Stimulated activated CD8-positive, alpha-beta memory T cell treated with anti-CD3 and anti-CD28 coated beads, Interleukin-2, amount 100 ng/mL, for 1 hour (primary cell): ENCODE measurements at places on chromosomes 5 and 9.

DNA sequence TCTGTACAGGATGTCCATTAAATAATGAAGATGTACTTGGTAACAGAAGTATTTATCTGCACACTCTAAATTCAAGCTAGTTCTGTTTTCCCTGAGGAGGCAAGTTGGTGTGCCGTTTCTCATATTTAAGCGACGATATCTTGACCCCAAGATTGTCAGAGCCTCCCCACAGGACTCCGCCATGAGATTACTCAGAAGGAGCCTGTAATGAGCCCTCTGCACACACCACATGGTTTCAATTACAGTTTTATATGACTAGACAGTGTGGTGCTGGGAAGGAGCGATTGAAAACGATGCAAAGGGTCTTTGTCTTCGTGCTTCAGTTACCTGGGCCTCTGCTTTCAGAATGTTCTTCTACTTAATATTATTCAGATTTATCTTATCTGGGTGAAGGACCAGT is 840.4 kb upstream of the WWC1 start:
- no peak for DNase-seq

GRCh38 chr5:144820278-144820677 is 649.6 kb downstream of the KCTD16 start:
- DNase-seq, result no peak

DNA sequence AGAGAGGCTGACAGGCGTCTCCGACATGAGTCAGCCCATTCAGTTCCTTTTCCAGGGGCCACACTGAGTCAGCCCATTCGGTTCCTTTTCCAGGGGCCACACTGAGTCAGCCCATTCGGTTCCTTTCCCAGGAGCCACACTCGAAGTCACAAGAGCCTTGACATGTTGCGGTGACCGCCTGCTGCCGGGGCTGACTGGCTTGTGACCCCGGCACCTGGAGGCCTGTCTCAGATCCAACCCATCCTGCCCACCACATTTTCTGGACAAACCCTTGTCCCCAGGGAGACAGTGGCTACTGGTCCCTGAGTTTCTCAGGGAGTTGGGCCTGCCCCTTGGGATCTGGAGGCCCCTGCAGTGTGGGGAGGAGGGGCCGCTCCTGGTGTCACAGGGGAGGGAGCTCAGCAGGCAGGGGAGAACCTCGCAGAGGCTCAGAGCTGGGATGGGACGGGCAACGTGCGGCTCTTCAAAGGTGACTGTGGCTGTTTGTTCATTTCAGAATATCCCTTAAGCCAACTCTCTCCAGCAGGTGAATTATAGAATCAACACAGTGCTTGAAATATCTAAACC is 40.5 kb upstream of the LPCAT1 start:
- no peak for DNase-seq

- DNase-seq, result no peak
Observed at GRCh38 chr9:15262581-15262980, 44.4 kb downstream of the TTC39B start.

- DNase-seq, result no peak
Observed at GRCh38 chr5:110177729-110178128, 488.0 kb downstream of the MAN2A1 start.

DNA sequence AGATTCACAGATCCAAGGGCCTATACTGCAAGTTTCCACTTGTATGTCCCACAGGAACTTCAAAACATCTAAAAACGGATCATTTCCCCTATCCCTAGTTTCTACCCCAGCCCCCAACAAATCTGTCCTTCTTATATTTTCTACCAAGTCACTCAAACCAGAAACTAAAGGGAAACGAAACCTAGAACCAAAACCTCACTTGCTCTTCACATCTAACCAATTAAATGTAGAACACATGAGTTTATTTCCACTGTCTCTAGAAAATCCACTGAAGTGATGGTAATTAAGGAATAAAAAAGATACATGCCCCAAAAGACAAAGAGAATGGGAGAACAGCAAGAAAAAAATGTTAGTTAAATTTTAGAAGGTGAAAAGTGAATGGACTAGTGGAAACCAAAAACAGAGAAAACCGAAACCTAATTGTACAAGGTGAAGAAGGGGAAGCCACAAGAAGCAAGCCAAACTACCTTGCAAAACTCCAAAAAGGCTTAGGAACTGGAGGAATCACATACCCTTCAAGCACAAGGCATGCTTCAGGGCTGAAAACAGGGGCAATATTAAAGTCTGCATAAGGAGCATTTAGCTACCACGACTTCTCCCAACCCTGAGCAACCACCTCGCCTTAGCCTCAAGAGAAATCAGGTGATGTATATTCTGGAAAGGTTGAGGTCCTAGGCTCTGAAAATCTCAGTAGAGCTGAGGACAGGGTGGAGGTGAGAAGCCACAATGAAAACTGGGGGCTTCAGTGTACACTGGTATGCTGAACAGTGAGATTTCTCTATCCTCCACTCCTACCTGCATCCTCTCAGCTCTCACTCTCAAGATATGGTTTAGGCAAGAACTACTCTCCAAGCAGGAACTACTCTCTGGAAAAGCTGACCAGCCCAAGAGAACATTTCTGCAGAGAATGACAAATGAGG is 11.1 kb downstream of the SMU1 start:
- DNase-seq, result no peak

DNA sequence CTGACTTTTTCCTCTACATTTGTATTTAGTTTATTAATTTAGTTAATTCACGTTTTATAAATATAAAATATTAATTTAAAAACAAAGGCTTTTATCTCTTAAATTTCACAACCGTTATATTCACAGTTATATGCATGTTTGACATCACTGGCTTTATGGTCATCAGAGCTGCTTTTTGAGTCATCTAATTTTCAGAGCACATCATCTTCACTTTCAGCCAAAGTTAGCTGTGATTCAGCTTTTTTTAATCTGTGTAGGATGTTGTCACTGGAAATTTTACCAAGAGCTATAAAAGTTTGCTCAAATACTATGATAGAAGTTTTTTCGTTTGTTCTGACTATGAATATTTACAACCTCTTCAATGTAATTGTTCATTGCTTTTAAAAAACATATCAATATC is 12.4 kb downstream of the CDC37L1 start:
- no peak for DNase-seq

GRCh38 chr5:93874080-93874479 is 132.7 kb upstream of the POU5F2 start:
- DNase-seq, result no peak

DNA sequence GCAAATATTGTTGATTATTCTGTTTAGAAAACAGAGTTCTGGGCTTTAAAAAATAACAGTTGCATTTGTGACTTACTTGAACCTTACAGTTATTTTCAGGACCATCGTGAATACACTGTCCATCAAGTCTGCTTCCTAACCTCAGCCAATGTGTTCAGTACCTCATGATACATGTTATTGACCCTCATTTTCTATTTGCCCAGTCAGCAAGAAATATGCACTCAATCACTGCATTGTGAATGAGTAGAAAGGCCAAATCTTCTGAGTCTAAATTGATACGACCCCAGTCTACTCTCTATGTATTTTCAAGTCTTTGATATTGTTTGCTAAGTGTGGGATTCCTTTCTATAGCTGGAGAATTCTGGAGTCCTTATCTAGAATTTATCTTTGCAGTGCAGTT is 156.2 kb downstream of the RAB3C start:
- DNase-seq, result no peak

- no peak for DNase-seq
Observed at GRCh38 chr5:45411971-45412612, 284.1 kb downstream of the HCN1 start.

DNA sequence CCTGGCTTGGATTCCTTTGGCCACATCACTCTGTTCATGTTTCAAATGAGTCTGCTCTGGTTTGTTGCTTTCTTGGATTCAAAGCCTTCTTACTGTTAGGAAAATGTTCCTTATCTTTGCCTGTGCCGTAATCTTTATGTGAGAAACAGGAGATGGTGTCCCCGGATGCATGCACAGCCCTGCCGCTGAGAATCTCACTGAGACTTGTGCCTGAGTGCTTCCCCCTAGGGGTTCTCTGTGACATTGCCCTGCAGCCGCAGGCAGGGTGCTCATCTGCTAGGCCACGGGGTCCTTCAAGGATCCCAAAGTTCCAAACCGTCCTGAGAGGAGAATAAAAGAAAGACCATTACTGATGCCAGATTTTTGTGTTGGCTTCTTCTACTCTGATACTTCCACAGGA is 81.4 kb upstream of the ANKRD55 start:
- no peak for DNase-seq

GRCh38 chr9:137638680-137639079 is 19.9 kb downstream of the EHMT1 start:
- no peak for DNase-seq

GRCh38 chr9:74373348-74373747 is 123.8 kb upstream of the RORB start:
- DNase-seq, result no peak

GRCh38 chr5:98813755-98814154 is 40.3 kb downstream of the RGMB start:
- no peak for DNase-seq

DNA sequence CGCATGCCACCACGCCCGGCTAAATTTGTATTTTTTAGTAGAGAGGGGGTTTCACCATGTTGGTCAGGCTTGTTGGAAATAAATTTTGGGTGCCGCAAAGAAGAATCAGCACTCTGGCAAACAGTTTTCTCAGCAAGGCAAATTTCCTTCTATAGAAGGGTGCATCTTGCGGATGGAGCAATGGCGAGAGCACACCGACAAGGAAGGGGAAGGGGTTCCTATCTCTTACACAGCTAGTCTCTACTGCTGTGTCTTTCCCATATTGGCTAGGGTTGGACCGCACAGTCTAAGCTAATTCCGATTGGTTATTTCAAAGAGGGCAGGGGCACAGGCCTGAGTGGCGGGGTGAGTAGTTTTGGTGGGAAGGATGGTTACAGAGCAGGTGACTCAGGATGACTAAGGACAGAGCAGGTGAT is 707 bp downstream of the GTF3C5 start:
- DNase-seq, result no peak

DNA sequence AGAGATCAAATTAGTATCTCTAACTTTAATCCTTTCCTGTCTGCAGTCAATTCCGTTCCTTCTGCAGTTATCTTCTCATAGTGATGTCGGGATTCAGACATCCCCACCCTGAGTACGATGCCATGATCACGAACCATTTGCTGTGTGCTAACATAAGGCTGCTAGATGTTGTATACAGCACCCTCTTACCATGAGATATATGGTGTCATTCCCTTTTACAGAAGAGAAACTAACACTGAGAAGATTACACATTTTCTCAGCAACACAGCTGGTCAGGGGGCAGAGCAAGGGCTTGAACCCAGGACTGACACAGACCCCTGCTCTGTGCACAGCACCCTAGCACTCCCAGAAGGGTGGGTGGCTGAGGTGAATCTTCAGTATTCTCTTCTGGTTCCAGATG is 46.9 kb upstream of the HSD17B4 start:
- DNase-seq, result no peak

DNA sequence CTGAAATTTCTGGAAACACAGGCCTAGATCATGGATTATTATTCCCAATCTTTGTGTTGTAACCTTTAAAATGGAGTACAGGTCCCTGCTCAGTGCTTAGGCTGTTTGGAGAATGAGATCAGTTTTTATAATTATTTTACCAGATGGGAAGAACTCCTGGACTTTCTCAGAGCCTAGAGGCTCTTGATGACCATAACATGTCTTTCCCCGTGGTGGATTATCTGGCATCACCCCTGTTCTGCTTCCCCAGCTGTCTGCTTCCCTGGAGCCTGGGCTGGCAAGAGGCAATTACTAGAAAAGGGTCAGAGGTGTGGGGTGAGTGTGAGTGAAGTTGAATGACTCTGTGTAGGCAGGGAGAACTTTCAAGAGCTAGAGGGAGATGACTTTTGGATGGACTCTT is 143.0 kb downstream of the CARTPT start:
- DNase-seq, result no peak

DNA sequence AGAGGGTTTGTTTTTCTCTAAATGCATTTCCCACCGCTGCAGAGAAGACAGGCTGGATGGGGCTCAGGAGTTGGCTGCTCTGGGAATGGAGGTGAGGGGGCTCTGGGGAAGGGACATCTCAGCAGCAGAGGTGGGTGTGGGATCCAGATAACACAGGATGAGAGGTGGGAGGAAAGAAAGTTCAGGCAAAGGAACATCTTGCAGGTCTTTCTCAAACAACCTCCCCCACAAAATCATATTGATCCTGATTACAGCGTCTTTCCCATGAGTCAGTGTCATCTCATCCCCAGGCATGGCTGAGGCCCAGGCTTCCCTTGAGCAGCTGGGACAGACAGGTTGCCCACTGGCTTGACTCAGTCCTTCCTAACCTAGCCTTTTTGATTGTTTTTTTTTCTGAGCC is 11.3 kb upstream of the ACSL6 start:
- DNase-seq, result no peak

DNA sequence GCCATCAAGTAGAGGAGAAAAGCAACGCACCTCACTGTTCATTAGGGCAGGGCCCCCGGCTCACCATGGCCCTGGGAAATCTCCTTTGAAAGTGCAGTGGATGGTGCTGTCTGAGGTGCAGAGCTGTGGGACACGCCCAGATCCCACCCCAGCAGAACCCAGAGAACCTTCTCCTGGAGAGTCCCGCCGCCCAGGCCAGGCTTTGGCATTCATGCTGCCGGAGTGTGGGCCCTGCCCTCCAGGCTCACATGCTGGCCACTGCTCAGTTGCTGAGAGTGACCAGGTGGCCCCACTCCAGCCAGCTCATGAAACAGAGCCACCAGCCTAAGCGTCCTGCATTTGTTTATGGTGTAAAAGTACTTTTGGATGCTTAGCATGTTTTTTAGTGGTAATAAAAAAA is 23.8 kb upstream of the LRRC14B start:
- no peak for DNase-seq

GRCh38 chr5:101425339-101425859 is 522.3 kb upstream of the ST8SIA4 start:
- DNase-seq, result no peak

- DNase-seq, result no peak
Observed at GRCh38 chr5:36215910-36216309, 25.8 kb downstream of the NADK2 start.

DNA sequence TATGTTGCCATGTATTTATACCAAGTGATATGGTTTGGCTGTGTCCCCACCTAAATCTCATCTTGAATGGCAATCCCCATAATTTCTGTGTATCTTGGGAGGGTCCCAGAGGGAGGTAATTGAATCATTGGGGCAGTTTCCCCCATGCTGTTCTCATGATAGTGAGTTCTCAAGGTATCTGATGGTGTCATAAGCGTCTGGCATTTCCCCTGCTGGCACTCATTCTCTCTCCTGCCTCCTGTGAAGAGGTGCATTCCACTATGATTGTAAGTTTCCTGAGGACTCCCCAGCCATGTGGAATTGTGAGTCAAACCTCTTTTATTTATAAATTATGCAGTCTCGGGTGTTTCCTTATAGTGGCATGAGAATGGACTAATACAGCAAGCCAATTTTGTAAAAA is 140.8 kb upstream of the ADAMTSL1 start:
- DNase-seq, result no peak

DNA sequence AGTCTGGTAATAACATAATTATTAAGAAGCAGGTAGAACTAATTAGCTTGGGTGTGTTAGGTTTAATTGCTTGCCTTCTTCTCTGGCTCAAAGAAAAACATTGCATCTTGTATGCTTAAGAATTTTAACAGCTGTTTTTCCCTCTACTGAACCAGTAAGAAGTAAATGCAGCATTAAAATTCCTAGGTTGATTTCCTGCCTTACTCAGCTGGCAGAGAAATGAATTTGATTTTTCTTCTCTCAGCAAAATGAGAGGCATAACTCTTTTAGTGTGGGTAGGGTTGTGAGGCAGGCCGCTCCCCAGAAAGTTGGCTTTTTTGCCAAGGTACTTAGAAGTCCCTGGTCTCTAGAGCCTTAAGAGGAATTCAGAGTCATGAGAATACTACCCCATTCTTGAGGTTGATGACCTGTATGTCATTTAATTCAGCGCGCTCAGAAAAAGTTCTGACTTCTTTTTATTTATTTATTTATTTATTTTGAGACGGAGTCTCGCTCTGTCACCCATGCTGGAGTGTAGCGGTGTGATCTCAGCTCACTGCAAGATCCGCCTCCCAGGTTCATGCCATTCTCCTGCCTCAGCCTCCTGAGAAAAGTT is 302.6 kb downstream of the ARHGEF28 start:
- no peak for DNase-seq
